CD4-positive, alpha-beta T cell (primary cell): ENCODE measurements at places on chromosomes 5 and 9. TPM values are rescaled to one million over a fixed set of nuclear protein-coding genes. Genes with fewer than 3 reads are reported as not detected.
A peak's percentile ranks its signal among the peaks of the same experiment; 100 is the strongest.

DNA sequence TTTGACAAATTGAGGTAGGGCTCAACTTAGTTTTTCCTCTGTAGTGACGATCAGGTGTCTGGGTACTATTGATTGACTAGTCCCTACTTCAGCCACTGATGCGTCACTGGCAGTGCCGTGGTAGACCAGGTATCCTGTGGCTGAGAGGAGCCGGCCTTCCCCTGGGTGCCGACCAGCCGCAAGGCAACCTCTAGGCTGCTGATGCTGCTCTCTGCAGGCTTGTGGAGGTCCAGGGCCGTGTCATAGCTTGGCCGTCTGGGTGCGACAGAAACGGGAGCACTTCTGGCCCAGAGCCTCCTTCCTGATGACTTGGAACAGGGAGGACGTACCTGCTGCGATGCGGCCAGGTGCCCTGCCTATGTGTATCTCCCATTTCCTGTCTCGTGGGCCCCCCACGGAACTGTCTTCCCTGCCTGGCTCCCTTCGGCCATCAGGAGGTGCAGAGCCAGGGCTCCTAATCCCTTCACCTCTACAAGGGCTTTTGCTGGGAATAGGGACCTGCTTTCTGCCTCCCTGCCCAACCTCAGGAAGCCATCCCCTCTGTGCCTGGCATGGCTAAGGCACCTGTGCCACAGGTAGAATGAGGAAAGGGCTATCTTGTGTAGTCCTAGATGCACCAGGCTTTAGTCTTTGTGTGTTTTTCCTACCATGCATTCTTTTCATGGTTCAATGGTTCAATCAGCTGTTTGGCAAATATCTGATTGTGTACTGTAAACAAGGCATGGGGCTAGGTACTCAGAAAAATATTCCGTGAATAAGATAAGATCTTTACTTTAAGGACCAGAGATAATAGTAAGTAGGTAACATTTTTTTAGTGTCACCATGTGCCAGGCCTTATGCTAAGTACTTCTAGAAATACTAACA, 44.6 kb downstream of the MVB12B start:
- no peak for DNase-seq

DNA sequence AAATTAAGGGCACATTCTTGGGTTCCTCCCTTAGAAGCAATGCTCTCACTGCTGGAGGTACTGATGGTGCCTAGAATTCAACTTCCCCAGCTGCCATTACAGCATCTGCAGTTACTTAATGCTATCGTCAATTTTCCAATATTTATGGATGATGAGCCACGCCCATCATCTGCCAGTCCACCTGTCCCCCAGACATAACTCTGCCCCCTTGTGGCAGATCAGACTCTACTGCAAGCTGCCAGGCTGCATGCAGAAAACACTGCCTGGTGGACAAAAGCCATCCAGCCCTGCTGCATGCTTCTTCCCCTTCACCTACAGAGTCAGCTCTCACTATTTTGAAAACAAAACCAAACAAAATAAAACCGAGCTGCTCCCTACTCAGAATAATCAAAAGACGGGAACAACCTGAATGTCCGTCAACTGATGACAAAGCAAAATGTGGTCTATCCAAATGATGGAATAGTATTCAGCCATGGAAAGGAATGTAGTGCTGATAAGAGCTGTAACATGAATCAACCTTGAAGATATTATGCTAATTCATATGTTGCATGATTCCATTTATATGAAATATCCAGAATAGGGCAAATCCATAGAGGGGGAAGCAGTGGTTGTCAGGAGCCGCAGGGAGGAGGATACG, 66.4 kb downstream of the RETREG1 start:
- DNase-seq, result peak; percentile 14

DNA sequence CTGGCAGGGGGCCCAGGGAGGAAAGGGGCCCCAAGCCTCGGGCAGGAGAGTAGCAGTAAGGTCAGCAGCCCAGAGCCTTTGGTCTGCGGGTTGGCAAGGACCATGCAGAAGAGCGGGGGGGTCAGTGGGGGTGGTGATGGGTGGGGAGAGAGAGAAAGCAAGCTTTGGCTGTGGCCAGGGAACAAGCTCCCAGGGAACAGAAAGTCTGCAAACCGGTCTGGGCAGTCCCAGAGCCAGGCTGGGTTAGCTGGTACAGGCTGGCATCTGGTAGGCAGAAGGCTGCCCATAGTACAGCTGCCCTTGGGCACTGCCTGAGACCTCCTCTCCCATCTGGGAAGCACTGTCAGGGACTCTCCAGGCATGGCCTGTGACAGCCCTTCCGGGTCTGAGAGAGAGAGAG, 10.5 kb upstream of the EPB41L4B start:
- DNase-seq, result no peak

DNA sequence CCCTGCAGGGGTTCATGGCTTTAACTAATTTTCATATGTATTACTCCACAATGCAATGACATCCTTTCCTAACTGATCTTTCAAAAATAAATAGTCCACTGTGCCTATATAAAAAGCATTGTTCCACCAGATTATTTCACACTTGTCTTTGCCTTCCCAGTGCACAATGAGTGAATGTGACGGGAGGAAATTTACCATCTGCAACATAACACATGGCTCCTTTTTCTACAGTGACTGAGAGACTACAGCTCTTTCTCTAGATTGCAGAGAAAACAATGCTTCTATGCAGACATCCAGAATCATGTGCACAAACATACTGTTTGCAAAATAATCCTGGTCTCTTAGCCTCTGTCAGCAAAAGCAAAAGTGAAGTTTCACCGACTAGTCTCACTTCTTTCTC, 483.7 kb upstream of the PIK3R1 start:
- no peak for DNase-seq

DNA sequence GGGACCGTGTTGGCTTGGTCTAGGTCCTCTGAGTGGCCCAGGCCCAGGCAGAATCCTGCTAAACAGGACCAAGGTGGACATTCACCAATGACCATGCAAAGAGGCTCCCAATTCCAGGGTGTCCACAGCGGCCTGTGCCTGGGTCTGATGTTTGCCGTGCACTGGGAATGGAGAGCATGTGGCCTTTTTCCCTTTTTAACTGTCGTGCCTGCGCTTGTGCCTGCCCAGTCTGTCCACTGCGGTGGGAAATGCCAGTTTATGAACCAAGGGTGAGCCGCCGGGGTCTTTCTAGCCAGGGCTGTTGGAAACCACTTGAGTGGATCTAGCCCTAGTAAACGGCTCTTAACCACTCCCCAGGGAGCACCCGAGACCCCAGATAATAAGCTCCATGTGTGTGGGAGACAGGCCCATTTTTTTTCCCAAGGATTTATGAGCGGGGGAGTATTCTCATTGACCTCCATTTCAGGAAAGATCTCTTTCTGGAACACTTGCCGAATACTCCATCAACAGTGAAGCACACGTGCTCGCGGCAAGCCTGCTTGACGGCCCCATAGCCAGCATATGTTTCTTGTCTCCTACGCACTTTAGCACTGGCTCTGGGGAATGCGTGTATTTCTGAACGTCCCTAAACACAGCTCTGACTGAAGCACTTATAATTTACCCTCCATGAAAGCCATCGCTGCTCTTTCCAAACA, 93.2 kb upstream of the PHYKPL start:
- no peak for DNase-seq

DNA sequence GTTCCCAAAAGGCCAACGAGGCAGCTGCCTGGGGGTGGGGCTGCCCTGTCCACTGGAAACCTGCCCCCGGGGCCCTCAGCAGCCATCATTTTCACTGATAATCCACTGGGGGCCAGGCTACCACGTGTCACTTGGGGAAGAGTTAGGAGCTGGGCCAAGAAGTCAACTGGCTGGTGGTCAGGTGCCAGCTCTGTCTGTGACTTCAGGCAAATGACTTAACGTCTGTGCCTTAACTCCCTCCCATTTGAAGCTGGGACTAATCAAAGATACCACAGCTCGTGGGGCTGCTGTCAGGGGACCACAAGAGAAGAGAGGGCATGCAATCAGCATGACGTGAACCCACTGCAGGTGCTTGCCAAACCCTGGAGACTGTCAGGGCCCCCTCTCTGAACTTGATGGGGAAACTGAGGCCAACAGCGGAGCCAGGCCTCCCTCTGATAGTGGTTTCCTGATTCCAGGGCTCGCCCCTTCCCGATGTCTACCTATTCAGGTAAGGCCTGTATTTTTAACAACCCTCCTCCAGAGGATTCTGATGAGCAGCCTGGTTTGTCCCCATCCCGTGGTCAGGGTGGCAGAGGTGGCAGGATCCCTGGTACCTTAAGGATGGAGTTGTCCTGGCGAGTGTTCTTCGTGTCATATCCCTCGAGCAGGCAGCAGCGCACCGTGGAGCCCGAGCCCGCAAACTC, 12.3 kb upstream of the DPM2 start:
- DNase-seq, result no peak

DNA sequence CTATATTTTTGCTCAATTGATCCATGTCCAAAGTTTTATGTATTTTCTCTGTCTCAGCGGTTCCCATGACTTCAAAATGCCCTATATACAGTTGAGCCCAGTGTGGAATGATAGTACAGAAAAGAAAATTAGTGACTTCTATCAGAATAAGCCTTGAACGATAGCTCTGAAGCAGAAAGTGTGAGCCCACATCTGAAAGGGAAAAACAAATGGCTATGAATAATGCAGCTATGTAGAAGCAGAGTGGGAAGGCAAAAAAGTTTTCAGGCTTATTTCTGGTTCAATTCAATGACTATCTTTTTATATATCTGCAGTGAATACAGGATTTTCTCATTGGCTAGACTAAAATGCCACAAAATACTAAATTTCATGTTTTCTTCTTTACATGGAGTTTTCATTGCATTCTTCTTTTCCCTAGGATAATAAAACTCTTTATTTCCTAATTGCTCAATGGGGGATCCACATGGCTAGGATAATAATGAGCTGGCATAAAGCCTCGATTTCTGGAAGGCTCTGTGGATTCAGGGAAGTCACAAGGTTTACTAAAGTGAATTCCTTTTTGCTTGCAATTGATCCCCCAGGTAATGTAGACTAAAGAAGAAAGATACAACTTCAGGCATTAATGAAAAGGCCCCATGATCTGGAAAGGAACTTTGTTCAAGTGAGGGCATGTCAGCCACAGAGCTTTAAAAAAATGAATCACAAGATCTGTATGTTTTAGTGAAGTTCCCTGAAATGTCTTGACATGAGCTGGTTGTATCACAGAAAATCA, 377.0 kb upstream of the RIOK2 start:
- DNase-seq, result no peak

GRCh38 chr5:76125888-76126287, 42.7 kb downstream of the SV2C start:
- DNase-seq, result no peak

GRCh38 chr9:130897105-130897751, 616 bp upstream of the QRFP start:
- no peak for DNase-seq

GRCh38 chr5:138948471-138949222, 73.5 kb upstream of the LRRTM2 start:
- no peak for DNase-seq

DNA sequence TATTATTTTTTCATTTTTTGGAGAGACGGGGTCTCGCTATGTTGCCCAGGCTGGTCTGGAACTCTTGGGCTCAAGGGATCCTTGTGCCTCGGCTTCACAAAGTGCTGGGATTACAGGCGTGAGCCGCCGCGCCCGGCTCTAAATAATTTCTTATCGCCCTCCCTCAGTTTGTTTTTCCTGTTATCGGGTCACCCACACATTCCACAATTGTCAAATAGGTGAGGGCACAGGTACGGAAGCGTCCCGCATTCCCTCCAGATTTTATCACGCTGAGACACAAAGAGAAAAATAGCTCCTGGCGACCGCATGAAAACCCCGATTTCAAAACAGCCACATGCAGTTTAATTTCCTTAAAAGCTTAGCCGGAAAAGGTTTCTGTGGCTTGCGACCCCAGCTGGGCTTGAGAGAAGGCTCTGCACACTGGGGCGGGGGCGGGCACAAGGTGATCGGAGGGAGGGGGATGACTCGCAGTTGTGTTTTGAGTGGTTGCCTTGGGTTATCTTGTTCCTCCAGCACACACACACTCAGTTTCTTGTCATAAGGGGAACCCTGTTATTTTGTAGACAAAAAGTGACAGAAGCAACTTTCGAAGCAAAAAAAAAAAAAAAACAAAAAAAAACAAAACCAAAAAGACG, 717 bp upstream of the IQGAP2 start:
- peak; percentile 96 for DNase-seq

DNA sequence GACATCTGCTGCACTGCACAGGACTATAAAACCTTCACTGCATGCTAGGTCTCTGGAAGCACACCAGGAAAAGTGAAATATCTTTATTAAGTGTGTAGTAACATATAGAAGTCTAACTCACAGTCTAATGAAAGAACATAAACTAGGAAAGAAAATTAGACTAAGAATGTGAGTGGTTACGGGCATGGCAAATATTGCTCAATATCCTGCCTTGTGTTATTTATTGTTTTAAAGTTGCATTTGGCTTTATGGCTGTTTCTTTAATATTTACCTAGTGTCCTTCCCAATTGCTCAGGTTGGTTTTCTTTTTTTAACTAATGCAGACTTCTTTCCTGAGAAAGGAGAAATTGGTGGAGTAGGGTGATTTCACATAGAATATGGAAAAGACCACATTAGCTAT, 342.4 kb downstream of the KIAA0825 start:
- no peak for DNase-seq

DNA sequence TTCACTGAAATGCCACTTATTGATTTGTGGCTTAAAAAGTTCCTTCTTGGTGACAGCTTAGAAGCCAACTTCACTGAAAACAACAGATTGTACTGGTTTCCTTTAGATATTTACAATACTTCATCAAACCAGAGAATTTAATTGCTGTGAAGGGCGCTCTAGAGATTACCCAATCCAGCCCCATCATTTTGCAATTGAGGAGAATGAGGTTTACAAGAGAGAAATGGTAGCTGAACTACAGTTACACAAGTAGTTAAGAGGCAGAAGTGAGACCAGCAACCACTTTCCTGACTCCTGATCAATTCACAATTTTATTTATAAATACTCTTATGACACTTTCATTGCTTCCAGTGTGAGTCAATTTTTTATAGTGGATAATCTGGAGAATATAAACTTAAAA, 103.5 kb upstream of the APC start:
- no peak for DNase-seq

DNA sequence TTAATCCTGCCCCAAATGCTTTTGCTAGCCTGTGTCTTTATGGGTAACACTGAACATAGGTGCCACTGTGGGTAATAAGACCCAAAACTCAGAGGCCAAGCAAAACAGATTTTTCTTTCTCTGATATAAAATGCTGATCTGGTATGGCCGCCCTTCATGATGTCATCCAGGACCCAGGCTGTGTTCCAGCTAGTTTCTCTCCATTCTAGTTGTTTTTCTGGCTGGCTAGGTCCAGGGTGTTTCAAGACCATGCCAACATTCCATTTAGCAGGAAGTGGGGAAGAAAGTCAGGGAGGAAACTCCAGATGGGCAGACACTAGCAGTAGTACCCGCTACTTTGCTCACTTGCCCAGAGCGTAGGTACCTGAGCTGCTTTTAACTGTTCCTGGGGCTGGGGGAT, 183.9 kb upstream of the OTULINL start:
- no peak for DNase-seq

- no peak for DNase-seq
Measured at GRCh38 chr5:167295681-167296005, 995.8 kb upstream of the WWC1 start.

RLN1 gene
- total RNA-seq, result 0.84 TPM

ZNF454 gene
- total RNA-seq, result not detected

CDH18 gene
- not detected for total RNA-seq

REXO4 gene
- 18.5 TPM for total RNA-seq

SSBP2 gene
- 36.3 TPM for total RNA-seq

HRH2 gene
- total RNA-seq, result 3.4 TPM

PCDHB8 gene
- not detected for total RNA-seq

IL3 gene
- not detected for total RNA-seq
